ENCODE measurements at places on chromosomes 7 and 10.

DNA sequence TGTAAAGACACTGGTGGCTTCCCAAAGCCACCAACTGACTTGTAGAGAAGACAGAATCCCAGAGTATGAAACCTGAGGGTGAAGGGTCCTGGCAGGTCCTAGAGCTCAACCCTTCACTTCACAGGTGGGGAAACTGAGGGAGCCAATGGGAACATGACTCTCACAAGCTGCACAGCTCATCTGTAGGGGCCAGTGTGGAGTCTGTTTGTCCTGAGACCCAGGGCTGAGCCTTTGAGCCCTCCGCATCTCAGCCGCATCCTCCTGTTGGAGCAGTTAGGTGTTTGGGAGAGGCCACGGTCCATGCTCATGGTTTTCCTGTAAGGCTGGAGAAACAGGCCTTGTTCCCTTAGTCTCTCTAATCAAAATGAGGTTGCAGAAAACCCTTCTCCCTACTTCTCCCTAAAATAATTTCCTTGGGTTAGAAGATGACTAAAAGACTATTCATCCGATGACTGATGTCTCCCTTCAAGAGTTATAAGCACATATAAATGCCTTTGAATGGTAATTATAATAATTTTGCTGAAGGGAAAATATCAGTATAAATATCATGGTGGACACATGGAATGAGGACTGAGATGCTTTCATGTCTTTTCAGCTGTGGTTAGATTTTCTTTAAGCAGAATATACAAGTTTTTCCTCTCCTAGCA lies 10.3 kb downstream of the HTRA1 start:
- no peak for DNase-seq

DNA sequence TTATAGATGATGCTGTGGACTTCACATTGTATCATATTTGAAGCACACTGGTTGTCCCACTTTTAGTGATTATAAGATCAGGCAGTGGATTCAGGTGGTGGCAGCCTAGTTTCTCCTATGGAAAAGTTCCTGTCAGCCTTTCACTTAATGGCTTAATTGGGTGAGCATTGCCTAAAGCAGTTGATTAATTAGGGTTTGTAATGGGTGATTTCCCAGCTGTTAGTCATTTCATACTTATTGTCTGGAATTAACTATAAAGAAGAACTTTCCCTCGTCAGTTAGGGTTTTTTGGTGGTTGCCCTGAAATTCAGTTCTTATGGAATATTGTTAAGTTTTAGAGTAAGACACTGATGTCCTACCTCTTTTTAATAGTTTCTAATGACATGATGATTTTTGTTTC lies 78.8 kb downstream of the SLC25A40 start:
- DNase-seq: no peak

DNA sequence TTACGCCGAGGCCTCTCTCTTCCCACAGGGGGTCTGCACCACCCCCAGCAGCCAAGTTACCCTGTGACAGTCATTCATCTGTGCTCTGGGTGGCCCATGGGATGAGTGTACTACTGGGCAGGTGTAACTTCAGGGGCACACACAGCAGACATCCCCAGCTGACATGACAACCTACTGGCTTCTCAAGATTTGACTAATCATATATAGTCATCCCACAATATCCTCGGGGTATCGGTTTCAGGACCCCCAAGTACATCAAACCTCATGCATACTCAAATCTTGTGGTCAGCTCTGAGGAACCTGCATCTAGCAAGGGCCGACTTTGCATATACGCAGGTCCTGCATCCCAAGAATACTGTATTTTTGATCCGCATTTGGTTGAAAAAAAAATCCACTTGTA lies 336.9 kb upstream of the C7orf33 start:
- DNase-seq: no peak

GRCh38 chr7:143287339-143287934 lies 714 bp upstream of the CASP2 start:
- DNase-seq: no peak

DNA sequence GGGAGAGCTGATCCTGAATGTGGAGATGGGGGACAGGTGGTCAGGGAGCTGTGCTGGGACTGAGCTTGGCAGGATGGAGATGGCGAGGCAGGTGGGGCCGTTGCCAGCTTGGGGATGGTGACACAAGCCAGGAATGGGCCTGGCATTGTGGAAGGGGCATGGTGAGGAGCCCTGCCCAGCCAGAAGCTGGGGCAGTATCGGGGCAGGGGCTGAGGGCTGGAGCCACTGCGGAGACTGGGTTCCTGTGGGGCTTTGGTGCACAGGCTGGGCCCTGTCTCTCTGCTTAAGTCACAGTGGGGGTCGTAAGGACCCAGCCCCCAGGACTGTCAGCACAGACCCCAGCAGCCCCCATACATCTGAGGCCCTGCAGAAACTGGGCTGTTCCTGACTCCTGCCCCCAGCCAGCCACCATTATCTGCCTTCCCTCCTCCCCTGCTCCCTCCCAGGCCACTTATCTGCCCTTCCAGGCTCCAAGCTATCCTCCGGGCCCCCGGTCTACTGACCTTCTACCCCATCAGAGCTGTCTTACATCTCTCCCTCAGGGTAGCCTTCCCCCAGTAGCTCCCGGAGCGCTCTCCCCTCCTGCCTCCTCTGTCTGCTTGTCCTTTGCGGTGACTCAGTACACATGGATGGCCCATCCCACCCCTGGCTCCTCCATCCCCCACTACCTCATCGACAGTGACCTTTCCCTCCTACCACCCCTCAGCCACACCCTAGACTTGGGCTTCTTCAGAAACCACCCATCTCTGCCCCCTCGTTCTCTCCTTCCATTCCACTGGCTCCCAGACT lies 44.2 kb downstream of the PPIF start:
- DNase-seq: no peak

- DNase-seq: no peak
Measured at GRCh38 chr10:547591-548081, 141.8 kb downstream of the DIP2C start.

GRCh38 chr7:50212666-50213621 lies 91.6 kb upstream of the IKZF1 start:
- no peak for DNase-seq

DNA sequence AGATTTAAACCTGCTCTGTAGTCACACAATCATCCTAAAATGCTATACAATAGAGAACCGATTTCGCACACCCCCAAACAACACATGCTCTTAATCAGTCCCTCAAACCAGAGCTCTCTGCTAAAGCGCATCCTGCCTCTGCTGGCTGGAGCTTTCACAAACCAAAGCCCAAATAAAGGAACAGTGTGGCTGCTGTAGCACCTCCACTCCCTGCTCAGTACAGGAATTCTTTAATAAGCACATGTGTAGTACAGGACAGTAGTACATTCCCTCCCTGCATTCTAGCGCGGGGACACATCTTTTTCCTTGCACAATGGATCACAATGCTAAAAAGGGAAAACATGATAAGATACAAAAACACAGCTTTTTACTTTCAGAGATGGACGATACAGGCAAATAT lies 684.6 kb downstream of the MAGI2 start:
- DNase-seq: no peak

- DNase-seq: no peak
Measured at GRCh38 chr7:380711-381210, 90.8 kb downstream of the FOXL3 start.

- no peak for DNase-seq
Measured at GRCh38 chr10:22606164-22606614, 108.2 kb downstream of the PIP4K2A start.

GRCh38 chr7:127437241-127437640 lies 44.7 kb upstream of the ZNF800 start:
- no peak for DNase-seq

- DNase-seq: no peak
Measured at GRCh38 chr7:15628876-15629275, 57.6 kb downstream of the MEOX2 start.

- DNase-seq: no peak
Measured at GRCh38 chr10:14753441-14753840, 21.3 kb downstream of the FAM107B start.

- no peak for DNase-seq
Measured at GRCh38 chr10:11909618-11910017, 86.5 kb downstream of the PROSER2 start.

- no peak for DNase-seq
Measured at GRCh38 chr7:85094046-85094725, 92.7 kb downstream of the SEMA3D start.

- DNase-seq: no peak
Measured at GRCh38 chr10:47121336-47121735, 178.7 kb upstream of the GDF10 start.

- no peak for DNase-seq
Measured at GRCh38 chr10:5832946-5833345, 19.7 kb upstream of the GDI2 start.

DNA sequence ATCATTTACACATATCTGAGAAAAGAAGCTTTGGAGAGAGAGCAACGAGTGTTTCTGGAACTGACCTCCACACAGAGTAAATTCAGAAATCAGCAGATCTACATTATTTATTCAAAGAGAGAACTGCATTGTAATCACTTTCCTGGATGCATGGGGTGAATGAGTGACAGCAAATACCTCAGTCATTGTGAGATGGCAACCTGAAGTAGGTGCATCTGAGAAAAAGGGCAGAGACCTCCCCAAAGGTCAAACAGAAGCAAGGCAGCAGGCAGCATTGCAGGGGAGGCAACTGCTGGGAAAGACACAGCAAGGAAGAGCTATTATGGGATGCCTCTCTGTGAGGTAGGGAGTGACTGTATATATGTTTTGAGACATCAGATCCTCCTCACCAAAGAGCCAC lies 26.5 kb upstream of the SMIM30 start:
- DNase-seq: no peak

GRCh38 chr7:8060241-8060640 lies 91.6 kb downstream of the GLCCI1 start:
- DNase-seq: no peak

DNA sequence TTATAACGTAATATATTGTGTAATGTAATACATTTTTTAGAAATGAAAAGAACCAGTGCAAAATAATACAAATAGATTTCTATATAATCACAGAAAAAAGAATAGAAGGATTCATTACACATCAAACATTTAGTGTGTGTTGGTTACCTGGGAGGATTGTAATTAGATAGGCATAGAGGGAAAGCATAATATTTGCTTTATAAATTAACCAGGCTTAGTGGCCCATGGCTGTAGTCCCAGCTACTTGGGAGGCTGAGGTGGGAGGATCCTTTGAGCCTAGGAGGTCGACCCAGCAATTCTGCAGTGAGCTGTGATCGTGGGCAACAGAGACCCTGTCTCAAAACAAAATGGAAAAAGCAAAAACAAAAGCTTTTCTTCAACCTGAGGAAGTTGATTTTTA lies 5.0 kb upstream of the CNOT4 start:
- no peak for DNase-seq

- DNase-seq: no peak
Measured at GRCh38 chr7:120998520-120998919, 10.0 kb downstream of the CPED1 start.

DNA sequence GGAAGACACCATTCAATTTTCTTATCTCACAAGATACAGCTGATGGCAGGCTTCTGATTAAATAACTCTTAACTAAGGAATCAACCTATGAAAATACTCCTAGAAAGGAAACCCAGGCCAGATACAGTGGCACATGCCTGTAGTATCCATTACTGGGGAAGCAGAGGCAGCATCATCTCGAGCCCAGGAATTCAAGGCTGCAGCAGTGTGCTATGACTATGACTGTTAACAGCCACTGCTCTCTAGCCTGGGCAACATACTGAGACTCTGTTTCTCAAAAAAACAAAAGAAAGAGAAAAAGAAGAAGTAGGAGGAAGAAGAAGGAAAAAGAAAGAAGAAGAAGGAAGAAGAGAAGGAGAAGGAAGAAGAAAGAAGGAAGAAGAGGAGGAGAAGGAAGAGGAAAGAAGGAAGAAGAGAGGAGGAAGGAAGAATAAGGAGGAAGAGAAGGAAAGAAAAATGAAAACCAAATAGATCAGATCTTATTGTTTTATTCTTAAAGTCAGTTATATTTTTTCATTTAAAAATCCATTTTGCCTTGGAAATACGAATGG lies 18.0 kb downstream of the DPY19L1 start:
- no peak for DNase-seq

DNA sequence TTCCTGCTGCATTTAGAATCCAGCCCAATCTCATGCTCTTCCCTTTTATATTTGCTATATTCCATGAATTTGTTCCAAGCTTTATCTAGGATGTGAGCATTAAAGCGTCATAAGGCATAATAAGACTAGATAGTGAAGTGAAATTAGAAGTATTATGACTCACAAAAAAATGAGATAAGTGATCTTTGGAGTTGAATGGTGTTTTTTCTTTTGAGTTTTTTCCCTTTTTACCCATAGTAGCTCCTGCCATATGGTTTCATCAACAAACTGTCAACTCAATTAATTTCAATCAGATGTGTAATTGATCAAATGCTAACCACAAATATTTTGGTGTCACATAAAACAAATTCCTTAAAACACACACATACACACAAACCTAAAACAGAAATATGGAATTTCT lies 17.0 kb downstream of the KLHDC10 start:
- no peak for DNase-seq

DNA sequence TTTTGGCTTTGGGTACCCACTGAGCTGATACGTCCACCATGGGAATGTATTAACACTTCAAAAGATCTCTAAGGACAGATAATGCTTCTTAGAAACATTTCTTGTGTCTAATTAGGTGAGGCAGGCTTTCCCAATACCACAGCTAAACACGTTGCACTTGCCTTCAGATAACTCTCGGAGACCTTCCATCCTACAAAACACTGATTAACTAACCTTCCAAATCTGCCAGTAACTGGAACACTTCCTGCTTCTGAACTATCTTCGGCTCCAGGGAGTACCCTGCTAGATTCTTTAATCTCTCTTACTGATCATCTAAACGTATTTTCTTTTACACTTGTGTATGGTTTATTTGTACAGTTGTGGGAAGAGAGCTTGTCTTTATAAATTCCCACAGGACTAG lies 1.1 kb upstream of the WNT16 start:
- no peak for DNase-seq

GRCh38 chr7:15175152-15175551 lies 272.6 kb upstream of the DGKB start:
- DNase-seq: no peak

DNA sequence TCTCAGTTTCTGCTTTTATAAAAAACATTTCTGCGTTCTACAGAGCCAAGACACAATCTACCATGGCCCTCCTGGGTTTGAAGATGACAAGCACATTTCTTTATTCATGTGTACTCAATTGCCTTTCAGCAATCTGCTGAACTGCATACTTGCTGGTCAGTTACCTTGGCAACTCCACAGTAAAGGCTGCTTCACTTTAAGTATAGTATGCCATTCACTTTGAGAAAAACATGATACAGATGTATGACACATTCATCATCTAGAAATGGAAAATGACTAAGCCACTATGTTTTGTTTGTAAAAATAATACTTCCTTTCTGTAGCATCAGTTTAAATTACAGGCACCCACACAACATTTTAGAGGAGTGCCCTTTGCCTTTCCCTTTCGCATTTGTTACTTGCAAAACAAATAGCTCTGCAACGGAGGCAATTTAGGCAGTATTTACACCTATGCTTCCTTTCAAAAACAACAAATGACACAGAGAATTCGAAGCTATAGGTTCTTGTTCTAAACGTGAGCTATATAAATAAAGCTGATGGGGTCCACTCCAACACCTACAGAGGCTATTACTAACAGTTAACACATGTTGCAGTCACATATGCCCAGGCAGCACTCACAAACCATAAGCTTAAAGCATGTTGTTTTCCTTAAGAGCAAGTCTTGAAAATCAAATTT lies 23.5 kb downstream of the SGCE start:
- no peak for DNase-seq
